ENCODE measurements at places on chromosomes 4 and X.

DNA sequence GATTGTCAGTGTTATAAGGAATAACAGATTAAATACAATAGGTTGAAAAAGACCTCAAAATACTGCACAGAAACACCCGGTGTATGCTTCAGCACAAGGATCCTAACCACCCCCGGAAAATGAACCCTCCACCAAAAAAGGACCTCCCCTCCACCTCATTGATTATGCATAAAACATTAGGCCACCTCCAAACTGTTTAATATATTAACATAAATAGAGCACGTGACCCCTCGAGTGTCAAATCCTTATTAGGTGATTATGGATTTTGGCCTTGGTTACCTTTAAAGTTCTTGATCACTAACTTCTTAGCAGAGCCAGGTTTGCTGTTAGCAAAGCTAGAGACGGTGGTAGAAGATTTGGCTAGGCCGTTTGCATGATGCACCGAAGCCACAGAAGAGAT lies 958 bp downstream of the CUL4B start:
- no peak for DNase-seq

GRCh38 chr4:39042366-39042765 lies 10.2 kb upstream of the TMEM156 start:
- no peak for DNase-seq

GRCh38 chrX:134161162-134161561 lies 75.8 kb upstream of the CCDC160 start:
- no peak for DNase-seq

DNA sequence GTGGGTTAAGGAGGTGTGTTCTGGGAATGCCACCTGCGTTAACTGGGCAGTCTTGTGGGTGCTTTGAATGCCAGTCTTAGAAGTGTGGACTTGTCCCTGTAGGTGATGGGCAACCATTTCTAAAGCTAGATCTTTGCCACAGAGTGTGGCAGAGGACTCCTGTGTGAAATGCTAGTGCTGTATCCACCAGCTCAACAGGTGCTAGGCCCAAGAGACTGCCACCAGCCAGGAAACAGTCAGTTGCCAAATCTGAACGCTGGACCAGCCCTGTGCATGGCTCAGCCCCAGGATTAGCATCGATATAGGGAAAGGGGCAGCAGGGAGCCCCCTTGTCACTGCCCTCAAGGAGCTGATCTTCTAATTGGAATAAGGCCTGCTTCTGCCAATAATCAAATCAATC lies 35.3 kb downstream of the STARD8 start:
- DNase-seq = no peak

- DNase-seq = no peak
Observed at GRCh38 chrX:31449965-31450364, 378.1 kb upstream of the FTHL17 start.

- no peak for DNase-seq
Observed at GRCh38 chr4:140044337-140044902, 109.6 kb downstream of the MAML3 start.

GRCh38 chrX:75786290-75786689 lies 1.2 kb upstream of the MAGEE2 start:
- DNase-seq = no peak

- DNase-seq = no peak
Observed at GRCh38 chrX:107445146-107445545, 4.3 kb upstream of the FRMPD3 start.

GRCh38 chr4:189377569-189377968 lies 563.1 kb upstream of the FRG1 start:
- DNase-seq = no peak

- DNase-seq = no peak
Observed at GRCh38 chr4:15481961-15482745, 12.5 kb downstream of the CC2D2A start.

GRCh38 chrX:1153940-1154339 lies 58.5 kb downstream of the CRLF2 start:
- no peak for DNase-seq

DNA sequence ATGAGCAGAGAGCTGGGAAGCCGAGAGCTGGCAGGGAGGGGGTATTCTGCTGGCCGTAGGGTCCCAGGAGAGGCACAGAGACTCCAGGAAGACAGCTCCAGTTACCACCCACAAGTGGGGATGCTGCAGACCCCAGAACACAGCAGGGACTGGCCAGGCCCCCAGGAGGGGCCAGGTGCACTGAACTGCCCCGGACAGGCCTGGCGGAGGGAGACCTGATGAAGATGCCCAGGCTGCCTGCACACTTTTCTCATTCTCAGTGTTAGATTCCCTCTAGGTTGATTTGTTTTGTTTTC lies 110.8 kb downstream of the CPZ start:
- no peak for DNase-seq
